ENCODE measurements at places on chromosomes 5 and 9.

DNA sequence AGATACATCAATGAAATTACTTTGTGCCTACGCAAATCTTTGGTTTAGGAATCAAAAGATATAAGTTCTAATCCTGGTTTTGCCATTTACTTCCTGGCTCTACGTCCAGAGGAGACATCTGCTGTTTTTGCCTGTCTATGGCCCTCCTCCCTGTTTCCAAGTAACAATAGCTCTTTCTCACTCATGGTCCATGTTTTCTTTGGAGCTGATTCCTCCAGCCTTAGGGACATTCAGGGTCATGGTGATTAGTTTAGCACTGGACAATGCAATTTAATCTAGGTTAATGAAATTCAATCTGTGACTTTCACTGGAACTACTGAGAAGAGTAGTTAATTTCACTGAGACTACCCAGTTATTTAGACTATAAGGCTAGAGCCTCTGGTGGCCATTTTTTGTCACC, 170.6 kb downstream of the SEMA6A start:
- no peak for DNase-seq

DNA sequence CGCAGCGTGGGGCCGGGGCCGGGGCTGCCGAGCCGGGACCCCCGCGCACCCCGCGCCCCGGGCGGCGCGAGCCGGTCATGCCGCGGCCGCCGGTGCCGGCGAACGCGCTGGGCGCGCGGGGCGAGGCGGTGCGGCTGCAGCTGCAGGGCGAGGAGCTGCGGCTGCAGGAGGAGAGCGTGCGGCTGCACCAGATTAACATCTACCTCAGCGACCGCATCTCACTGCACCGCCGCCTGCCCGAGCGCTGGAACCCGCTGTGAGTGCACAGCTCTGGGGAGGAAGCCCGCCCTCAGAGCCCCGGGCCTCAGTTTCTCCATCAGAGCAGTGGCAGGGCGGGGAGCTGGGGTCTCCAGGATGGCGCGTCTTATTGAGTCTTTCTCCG, 335 bp downstream of the GALNT12 start:
- DNase-seq = no peak

DNA sequence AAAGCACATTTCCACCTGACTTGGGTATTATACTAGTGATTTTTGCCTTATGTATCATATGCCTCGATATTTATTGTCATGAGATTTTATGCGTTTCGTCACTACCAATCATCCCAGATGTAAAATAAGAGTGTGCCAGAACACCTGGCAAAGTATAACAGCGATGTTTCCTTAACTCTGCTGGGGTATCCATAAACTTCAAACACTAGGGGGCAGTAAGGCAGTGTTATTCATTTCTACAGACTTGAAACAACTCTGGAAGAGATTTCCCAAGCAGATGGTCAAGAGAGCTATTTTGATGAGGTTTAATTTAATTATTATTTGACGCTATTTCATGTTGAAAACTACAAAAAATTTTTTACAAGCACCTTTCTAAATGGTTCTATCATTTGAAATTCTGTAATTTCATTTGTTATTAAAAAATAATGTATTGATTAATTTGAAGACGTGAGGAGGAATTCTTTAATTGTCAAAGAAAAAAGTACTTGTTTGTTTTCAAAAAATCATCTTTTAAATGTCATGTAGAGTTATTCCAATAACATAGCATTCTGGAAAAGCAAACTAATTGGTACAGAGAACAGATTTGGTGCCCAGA, 388.5 kb upstream of the CTNND2 start:
- peak; percentile 6 for DNase-seq

GRCh38 chr9:108528231-108528630, 327.6 kb downstream of the ACTL7B start:
- no peak for DNase-seq

- no peak for DNase-seq
Measured at GRCh38 chr5:158810615-158811014, 289.1 kb downstream of the EBF1 start.

- DNase-seq = no peak
Measured at GRCh38 chr5:40333459-40334241, 346.1 kb upstream of the PTGER4 start.

GRCh38 chr9:106773750-106774149, 89.2 kb upstream of the ZNF462 start:
- DNase-seq = no peak

DNA sequence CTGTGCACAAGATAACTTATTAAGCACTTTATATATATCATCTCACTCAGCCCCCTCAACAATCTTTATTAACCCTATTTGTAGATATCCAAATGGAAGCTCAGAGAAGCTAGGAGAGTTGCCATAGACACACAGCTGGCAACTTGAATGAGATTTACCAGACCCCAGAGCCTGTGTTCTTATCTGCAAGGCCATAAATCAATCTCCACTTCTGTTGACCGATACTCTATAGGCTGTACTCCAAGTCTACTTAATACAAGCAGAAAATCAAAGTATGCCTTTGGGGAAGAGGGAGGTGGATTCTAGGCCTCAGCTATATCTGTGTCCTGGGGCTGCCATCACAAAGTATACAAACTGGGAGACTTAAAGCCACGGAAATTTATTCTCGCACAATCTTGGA, 6.0 kb upstream of the IL9 start:
- DNase-seq = peak; percentile 34

DNA sequence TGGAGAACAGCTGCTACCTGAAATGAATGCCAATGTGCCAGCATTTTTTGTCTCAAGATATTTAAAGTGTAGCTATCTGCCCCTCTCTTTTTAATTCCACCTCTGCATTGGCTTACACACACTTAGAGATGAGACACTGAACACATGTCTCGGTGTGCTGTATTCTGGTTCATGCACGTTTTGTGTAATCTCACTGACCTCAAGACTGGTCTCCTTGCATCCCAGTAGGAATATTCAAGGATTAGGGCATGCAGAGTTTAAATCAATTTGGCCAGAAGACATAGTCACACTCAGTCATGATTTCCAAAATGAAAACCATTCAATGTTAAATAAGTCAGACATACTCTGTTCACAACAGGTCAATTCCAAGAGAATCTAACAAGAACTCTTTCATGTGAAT, 561.8 kb upstream of the TUSC1 start:
- DNase-seq = no peak

GRCh38 chr9:116378873-116379272, 225.3 kb downstream of the PAPPA start:
- DNase-seq = no peak

DNA sequence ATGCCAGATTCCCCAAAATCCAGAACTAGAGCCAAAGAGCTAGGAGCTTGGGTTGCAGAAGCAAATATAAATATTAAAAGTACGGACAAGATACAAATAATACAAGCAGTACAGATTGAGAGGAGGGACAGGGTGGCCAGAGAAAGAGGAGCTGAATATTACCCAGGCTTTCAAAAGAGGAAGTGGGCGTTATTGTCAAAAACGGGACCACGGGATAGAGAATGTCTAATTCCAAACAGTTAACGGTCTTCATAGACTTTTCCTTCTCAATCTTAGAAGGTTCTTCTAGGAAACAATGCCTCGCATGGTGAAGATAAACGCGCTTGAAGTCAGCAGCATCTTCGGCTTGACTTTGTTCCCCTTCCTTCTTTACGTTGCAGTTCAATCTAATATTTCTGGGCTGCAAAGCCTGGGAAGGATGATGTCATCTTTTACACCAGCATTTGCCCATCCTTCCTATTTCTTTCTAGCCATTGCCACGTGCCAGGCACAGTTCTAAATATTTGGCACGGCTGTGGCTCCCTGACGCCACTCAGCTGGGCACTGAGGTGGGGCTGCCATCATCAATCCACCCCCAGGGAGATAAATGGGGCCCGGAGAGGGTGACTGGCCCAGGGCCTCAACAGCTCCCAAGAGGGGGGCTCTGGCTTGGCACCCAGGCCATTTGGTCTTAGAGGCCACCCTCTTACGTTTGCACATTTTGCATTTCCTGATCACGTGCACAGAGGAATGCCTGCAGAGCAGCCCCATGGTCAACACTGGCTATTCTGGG, 16.3 kb upstream of the OLFM1 start:
- DNase-seq = no peak

DNA sequence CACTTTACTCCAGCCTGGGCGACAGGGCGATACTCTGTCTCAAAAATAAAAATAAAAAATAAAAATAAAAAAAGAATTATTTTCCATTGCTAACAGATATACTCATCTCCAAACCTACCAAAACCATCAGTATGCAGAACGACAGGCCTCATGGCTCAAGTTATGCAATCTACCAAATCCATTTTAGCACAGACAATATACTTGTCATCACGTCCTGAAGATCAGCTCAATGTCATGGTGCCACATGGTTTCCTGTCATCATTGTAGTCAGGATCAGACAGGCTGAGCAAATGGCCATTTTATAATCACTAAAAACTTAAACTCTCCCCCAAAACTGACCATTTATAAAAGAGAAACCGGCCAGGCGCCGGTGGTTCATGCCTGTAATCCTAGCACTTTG, 69.1 kb downstream of the HABP4 start:
- no peak for DNase-seq

GRCh38 chr9:108262836-108263235, 593.0 kb downstream of the ACTL7B start:
- no peak for DNase-seq

- DNase-seq = no peak
Measured at GRCh38 chr9:86639287-86639686, 285.1 kb upstream of the TUT7 start.

Measured in ELF-1 (cell line).